ENCODE measurements at places on chromosomes 6 and 20.

DNA sequence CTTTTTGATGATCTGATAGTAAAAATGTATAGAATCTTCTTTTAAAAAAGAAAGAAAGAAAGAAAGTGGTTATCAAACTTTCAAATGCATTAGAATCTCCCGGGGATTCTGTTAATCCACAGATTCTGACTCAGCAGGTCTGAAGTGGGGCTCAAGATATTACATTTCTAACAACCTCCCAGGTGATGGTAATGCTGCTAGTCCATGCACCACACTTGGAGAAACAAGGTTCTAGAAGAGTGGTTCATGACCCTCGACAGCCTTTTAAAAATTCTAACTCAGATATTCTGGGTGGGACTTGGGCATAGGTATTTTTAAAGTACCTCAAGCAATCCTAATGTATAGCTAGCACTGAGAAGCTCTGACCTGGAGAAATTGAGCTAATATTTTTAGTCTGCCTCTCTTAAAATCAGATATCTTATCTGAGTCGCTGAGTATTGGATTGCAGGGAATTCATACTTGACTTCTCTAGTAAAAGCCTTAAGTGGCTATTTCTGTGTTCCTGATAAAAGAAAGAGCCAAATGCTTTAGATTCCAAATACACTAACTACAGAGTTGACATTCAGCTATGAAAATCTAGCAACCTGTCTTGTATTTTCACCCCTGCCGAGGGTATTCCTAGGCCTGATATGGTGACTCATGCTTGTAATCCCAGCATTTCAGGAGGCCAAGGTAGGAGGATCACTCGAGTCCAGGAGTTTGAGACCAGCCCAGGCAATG is 252.4 kb downstream of the PHACTR1 start:
- no peak for DNase-seq

- DNase-seq, result no peak
These were observed 107.0 kb upstream of the FOXO3 start for GRCh38 chr6:108453601-108454185.

- no peak for DNase-seq
These were observed 97.0 kb downstream of the SMAP1 start for GRCh38 chr6:70764706-70765105.

GRCh38 chr20:1331801-1332453 is 3.0 kb upstream of the SDCBP2 start:
- no peak for DNase-seq

DNA sequence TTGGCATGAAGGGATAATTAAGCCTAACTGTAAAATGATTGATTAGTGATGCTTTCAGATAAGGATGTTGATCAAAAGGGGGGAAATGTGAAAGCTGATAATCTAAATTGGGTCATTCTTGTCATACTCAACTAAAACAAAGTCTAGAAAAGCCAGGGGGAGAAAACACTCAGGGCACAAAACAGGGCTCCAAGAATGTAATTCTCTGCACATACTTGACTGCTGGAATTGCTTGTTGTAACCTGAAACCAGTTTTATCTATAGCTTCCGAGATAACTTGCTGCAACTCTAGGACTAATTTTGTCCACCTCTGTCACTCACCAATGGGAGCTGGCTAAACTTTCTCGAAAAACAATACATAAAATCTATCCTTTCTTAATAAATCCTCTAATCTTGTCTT is 310.3 kb downstream of the CLVS2 start:
- no peak for DNase-seq

- no peak for DNase-seq
These were observed 215.3 kb upstream of the KCNQ5 start for GRCh38 chr6:72406517-72406916.

- DNase-seq, result no peak
These were observed 7.3 kb downstream of the TFAP2D start for GRCh38 chr6:50720623-50721022.

DNA sequence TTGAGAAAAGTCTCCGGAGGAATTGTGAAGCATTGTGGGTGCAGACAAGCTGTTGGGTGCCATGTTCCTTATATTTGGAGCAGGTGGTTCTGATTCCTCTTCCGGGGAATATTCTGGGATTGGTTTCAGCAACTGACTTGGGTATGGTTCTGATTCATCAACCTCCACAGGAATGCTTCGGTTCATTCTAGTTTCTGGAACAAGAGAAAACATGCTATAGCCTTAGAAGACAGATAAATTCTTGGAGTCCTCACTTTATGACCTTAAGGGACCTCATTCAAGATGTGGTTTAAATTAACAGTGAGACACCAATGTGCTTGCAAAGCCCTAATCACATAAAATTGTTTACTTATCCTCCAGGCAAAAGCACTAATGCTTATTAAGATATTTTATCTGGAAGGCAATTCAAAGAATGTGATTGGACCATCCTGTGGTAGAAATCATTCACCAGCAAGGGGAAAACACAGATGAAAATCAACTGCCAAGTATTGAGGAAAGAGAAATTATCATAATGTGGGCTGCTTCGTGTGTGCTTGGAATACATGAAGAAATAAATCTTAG is 13.7 kb downstream of the TRAF3IP2 start:
- no peak for DNase-seq

DNA sequence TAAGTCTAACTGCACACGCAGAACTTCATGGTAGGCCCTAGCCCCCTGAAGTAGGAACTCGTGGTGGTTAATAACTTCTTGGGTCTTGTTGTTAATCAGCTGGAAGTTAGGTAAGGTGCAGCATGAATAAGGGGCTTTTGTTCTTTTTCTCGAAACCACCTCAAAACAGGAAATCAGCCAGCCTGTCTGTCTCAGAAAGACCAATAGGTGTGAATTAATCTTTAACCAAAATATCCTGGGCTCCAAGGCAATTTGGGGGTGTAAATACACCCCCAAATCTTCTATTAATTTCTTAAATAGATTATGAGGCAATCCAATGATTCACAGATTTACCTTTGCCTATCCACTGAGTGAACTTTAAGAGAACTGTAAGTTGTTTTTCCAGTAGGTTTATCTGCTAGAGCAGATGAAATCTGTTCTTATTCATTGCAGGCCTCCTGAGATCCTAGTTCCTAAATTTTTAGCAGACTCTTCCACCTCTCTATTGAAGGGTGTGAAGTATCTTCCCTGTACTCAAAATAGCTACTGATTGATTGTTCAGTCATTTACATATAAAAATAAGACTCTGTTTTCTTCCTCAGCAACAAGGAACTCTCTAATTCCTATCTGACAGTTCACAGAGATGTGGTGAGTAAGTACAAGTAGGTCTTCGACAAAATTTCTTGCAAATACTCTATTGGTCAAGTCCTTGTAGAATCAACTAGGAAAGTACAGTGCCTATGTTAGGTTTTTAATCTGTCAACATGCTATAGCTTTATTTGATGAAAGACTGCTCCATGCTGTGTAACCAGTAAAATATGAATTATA is 427.1 kb upstream of the NOX3 start:
- no peak for DNase-seq

DNA sequence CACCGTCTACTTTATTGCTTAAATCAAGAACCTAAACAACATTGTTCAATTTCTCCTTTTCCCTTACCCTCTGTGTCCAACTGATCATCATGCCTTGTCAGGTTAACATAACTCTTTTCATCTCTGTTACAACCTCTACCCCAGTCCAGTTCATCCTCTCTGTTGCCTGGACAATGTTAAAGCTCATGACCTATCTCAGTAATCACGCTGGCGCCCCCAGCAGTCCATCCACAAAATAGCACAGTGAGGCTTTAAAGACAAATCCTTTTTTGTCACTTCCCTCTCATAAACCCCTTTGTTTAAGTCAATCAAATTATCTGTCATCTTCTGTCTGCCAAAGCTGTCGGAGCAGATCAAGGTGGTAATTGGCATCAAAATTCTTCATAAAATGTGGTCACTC is 140.1 kb downstream of the QKI start:
- peak; percentile 46 for DNase-seq

- no peak for DNase-seq
These were observed 68.7 kb upstream of the CST7 start for GRCh38 chr20:24880356-24880755.

DNA sequence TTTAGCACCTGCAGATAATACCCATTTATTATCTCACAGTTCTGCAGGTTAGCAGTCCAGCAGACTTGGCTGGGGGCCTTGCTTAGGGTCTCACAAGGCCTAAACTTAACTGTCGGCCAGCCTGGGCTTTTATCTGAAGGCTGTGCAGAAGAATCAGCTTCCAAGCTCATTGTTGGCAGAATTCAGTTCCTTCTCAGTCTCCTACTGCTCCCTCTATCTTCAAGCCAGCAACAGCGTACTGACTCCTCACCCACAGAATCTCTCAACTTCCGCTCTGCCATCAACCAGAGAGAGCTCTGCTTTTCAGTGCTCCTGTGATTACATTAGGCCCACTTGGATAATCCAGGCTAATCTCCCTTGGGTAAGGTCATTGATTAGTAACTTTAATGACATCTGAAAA is 30.2 kb upstream of the NHSL1 start:
- no peak for DNase-seq

DNA sequence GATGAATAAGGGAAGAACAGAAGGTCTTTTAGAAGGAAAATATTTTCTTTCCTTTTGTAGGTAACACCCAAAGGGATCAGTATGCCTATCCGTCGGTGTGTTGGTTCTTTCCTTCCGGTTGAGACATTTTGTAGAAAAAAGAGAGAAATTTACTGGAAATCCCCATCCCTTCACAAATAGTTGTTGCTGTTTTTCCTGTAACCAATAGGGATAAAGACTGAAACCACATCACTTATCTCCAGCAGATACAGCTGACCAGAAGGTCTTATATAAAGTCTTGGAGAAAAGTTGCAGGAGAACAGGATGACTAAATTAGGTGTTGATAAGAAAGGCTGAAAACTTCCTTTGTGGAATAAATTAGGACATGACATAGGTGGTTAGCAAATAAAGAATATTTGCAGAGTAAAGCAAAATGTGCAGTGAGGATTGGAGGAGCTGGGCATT is 14.8 kb upstream of the HLA-DRB1 start:
- no peak for DNase-seq

GRCh38 chr20:51198238-51198637 is 175.3 kb upstream of the KCNG1 start:
- DNase-seq, result no peak

DNA sequence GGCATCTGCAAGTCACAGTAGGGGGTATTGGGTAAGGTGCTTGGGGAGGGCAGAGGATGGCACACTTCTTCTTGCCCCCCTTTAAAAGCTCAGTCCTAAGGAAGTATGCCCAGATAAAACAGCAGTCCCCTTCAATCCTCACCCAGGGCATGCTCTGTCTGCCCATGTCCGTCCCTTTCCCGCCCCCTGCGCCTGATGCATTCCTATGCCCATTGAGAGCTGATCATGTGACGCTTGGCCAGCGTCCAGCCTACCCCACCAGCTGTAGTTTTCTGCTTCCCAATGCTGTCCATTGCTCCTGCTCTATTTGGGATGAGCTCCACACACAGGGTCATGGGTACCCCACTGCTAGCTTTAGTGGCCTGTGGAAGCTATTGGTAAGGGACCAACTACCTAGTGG is 8.3 kb downstream of the SIGLEC1 start:
- no peak for DNase-seq

- DNase-seq, result no peak
These were observed 532.3 kb downstream of the MAFB start for GRCh38 chr20:40156600-40157317.

GRCh38 chr6:88586371-88587149 is 376.9 kb downstream of the RNGTT start:
- no peak for DNase-seq

DNA sequence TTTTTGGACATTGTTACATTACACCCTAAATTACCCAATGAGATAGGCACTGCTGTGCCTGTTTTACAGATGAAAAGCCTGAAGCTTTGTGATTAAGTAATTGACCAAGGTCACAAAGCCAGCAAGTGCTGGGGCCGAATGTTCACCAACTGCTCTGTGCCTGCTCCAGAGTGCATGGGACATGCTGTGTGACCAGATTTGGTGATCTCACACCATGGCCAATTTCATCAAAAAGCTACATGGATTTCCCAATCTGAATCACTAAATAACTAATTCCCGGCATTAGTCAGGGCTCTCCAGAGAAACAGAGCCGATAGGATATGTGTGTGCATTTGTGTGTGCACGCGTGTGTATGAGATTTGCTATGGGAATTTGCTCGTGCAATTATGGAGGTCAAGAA is 228.3 kb upstream of the ECI2 start:
- DNase-seq, result no peak

DNA sequence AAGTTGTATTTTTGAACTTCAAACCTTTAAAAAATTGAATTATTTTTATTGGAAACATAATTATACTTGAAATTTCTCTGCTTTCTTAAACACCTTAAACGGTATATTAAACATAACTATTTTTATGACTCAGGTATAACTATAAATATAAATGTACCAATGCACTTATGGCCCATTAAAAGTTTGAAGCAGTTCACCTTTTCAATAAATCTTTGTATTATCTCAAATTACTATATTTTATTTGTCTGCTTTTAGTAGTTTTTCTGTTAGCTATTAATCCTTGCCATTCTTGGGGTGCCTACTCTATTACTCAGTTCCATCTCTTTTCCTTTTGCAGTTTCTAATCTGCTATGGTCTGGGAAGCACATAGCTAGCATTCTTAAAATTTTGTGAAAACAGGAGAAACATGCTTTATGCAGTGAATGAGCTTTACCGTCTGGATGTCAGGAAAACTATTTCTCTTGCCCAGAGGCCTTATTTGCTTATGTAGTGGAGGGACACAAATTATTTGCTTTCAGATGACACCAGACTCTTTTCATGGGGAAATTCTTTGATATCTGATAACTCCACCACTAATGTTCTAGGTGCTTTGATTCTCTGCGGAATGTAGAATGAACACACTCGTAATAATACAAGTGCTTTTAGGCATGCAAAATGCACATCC is 378.9 kb upstream of the CITED2 start:
- DNase-seq, result no peak

DNA sequence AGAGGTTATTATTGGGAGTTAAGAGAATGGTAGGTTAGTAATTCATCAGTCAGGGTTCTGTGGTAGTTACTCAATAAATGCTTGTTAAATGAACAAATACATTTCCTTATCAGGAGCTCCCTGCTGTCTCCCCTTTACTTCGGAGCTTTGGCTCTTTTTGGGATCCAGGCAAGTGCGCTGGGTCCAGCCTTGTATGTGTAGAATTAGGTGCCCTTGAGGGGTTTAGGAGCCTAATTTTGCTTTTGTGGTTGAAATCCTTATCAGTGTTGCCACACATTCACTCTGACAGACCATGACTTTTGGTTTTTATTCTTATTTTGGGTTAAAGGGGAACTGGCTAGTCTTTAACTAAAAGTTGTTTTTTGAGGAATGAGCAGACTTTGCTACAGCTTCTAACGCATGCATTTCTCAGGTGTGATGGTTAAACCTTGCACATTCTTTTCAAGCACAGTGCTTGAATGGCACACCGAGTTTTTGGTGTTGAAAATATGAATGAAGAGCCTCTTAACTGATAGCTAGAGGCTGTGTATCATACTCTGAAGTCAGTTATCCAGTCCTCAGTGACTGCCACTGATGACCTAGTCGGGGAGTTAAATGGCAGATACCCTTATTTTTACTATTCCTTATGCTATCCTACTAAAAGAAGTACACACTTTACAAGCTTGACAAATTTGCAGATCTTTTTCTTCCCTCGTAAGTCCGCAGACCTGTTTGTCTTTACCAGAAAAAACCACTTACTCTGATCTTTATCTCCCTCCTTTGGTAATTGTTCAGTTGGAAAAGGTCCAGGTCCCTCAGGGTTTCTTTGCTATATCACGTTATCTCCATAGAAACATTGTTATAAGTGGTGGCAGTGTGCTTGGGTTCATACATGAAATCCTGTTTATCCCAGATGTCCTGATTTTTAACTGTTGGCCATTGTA is 50.7 kb upstream of the PLCG1 start:
- no peak for DNase-seq

GRCh38 chr6:558089-558488 is 98.8 kb downstream of the HUS1B start:
- DNase-seq, result no peak
